ENCODE measurements at places on chromosomes 2 and 18. TPM values are rescaled to one million over a fixed set of nuclear protein-coding genes. Genes with fewer than 3 reads are reported as not detected.

GRCh38 chr2:174328114-174328960 lies 6.4 kb upstream of the SP9 start:
- DNase-seq = peak; percentile 88

- DNase-seq = peak; percentile 35
These were observed 32.0 kb upstream of the CDK5R2 start for GRCh38 chr2:218927422-218927821.

DNA sequence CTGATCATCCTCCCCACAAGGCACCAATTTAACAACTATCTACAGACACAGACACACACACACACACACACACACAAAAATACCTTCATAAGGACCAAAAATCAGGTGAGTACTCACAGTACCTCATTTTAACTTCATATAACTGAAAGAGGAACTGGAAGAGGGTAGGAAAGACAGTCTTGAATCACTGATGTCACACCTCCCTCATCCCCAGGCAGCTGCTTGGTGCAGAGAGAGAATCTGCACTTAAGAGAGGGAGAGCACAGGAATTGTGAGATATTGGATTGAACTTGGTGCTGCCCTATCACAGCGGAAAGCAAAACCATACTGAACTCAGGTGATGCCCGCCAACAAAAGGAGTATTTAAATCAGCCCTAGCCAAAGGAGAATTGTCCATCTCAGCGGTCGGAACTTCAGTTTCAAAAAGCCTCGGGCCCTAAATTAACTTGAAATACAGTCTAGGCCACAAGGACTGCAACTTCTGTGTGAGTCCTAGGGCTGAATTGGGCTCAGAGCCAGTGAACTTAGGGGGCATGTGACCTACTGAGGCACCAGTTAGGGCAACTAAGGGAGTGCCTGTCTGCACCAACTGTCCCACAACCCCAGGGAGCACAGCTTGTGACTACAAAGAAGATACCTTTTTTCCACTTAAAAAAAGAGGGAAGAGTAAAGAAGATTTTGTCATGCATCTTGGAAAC lies 211.1 kb downstream of the LRATD1 start:
- DNase-seq = no peak

- no peak for DNase-seq
These were observed 202.4 kb upstream of the ZSWIM2 start for GRCh38 chr2:187051350-187051749.

GRCh38 chr2:3441465-3441864 lies 62.0 kb downstream of the TRAPPC12 start:
- no peak for DNase-seq

DNA sequence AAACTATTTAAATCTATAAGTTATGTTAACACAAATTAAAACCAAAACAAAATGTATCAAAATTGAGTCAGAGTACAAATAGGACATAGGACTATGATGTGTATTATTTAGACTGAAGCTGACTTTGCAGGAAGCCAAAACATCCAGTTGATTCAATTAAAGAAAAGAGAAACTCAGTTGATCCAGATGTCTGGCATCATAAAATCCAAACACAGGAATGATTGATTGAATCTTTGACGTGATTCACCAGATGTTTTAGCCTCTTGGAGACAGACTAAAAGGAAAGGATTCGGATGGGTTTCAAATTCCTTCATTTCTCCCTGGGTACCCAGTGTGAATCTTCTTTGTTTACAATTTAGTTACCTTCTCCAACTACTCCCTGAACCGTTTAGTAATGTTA lies 272.9 kb downstream of the IRS1 start:
- DNase-seq = no peak

- DNase-seq = no peak
These were observed 28.1 kb downstream of the CAMKMT start for GRCh38 chr2:44389895-44390294.

Gene SPC25
- total RNA-seq = 1.1 TPM

Gene PLCL1
- total RNA-seq = 3.2 TPM

Gene NT5DC4
- not detected for total RNA-seq

Gene CAPN14
- total RNA-seq = under 0.01 TPM

Gene TPGS2
- total RNA-seq = 98.8 TPM

Gene SULT6B1
- not detected for total RNA-seq

Gene NEB
- 0.29 TPM for total RNA-seq

All from osteoblast (primary cell).